ENCODE measurements at places on chromosomes 2 and 18.

DNA sequence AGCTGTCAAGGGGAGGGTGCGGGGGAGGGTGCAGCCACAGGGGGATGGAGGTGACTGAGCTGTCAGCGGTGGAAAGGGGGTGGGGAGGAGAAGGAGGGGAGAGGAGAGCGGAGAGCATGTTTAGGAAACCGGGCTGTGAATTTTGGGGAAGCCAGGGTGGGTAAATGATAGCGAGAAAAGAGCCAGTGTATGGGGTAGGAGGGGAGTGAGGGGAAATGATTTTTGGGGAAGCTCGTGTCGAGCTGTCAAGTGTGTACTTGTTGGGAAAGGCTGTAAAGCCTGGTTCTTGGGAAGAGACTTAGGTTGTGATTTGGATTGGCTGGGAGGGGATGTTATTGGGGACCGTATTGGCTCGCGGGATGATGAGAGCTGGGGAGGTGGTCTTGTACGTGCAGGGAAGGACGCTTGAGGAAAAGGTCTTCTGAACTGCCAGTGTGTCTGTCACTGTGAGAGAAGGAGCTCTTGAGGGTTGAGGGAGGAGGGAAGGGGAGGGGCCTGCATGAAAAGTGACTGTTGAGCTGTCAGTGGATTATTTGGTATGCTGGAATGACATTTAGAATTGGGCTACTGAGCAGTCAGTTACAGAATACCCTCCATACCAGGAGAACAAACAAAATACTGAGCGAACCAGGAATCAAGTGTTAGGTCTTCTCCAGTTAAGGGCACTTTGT is 1.0 kb downstream of the UBR3 start:
- peak; percentile 78 for DNase-seq

DNA sequence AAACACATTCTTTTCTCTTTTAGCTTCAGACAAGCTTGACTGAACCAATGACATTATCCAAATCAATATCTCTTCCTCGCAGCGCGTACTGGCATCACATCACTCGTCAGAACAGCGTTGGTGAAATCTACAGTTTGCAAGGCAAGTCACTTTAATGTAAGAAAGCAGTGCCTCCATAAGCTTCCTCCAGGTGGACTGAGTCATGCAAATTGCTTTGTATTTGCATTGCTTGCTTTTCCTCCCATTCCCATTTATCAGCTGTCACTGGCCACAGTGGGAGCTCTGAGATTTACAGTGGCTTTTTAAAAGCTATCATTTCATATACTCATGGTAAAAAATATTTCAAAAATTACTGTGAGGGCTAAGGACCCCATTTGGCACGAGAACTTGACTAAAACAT is 189.9 kb downstream of the CD226 start:
- DNase-seq, result peak; percentile 59

GRCh38 chr2:235541016-235541415 is 47.2 kb downstream of the AGAP1 start:
- DNase-seq, result no peak

- DNase-seq, result no peak
These were observed 174.4 kb downstream of the RPIA start for GRCh38 chr2:88865801-88866371.

GRCh38 chr2:85433511-85434089 is 15.1 kb downstream of the SH2D6 start:
- peak; percentile 94 for DNase-seq

DNA sequence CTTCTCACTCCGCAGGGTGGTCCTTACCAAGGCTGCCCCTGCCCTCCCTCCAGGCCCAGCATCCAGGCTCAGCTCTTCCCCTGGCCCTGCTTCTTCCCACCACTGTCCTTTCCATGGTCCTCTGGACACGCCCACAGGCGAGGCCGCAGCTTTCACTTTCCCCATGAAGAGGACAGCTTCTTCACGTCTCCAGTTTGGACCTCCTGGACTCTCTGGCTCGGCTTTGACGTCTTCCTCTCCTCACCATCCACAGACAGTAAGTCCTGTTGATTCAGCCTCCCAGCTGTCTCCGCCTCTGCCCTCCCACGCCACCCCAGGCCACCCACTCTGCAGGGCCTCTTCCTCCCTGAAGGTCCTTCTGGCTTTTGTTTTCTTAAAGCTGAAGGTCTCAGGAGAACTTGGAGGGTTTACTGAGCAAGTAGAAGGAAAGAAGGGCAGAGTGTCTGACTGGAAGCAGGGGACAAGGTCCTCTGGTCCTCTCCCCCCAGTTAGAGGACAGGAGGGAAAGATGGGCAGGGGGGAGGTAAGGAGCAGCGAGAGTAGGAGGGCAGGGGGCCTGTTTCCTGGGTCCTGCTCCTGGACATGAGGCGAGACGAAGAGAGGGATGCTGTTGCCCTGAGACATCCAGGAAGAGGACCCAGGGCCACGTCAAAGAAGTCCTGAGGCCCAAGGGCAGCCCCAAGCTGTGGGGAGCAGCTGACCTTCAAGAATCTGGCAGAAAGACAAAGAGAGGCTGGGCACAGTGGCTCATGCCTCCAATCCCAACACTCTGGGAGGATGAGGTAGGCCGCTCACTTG is 24.7 kb upstream of the NMUR1 start:
- no peak for DNase-seq

GRCh38 chr2:7559791-7560190 is 642.6 kb downstream of the RNF144A start:
- DNase-seq, result no peak

- DNase-seq, result no peak
These were observed 71.2 kb downstream of the MAP4K4 start for GRCh38 chr2:101768556-101769220.

GRCh38 chr2:98948956-98949739 is 13.1 kb upstream of the CRACDL start:
- no peak for DNase-seq

GRCh38 chr18:70453058-70453775 is 164.4 kb downstream of the SOCS6 start:
- DNase-seq, result no peak

DNA sequence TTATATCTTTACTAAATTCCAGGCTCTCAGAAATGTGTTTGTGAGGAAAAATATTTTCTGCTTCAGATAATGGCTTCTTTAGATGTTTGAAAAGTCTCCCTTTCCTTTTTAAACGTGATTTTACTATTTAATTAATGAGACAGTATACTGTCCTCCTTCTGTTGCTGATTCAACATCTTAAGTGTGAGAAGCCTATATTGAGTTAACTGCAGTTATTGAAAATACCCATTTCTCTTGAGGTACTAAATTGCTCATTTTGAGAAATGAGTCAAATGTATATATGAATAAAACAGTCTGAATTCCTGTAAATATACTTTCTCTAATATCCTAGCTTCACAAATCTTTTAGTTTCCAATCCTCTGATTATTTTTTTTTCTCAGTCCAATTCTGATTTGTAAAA is 470.2 kb downstream of the PTPRM start:
- DNase-seq, result no peak

DNA sequence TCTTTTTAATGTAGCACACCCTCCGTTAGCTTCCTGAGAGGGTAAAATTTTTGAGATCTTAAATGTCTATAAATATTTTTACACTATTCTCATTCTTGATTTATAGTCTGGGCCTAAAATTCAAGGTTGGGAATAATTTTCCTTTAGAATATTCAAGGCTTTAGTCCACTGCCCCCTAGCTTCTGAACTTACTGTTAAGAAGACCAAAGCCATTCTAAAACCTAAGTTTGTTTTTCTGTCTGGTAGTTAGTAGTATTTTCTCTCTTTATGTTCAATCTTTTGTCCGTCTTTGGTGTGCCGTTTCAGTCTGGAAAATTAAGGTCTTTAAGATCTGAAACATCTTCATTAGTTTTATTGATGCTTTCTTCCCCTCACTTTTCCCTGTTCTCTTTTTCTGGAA is 14.5 kb downstream of the OSBPL6 start:
- DNase-seq, result no peak

DNA sequence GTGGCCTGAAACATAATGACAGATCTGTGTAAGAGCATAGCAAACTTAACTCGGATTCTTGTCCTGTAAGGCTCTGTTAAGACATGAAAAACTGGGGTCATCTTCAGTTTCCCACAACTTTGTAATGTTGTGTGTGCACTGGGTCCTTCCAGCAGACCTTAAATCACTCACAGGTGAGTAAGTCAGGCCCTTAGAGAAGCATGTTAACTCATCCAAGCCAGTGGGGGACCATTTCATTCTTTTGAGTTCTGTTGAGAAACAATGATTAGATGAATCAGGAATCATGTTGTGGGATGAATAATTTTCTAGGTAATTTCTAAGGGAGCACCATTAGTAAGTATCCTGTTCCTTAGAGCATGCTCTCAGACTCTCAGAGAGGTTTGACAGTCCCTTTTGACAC is 167.1 kb downstream of the ESCO1 start:
- DNase-seq, result no peak

GRCh38 chr2:204933735-204934374 is 388.6 kb downstream of the PARD3B start:
- no peak for DNase-seq

DNA sequence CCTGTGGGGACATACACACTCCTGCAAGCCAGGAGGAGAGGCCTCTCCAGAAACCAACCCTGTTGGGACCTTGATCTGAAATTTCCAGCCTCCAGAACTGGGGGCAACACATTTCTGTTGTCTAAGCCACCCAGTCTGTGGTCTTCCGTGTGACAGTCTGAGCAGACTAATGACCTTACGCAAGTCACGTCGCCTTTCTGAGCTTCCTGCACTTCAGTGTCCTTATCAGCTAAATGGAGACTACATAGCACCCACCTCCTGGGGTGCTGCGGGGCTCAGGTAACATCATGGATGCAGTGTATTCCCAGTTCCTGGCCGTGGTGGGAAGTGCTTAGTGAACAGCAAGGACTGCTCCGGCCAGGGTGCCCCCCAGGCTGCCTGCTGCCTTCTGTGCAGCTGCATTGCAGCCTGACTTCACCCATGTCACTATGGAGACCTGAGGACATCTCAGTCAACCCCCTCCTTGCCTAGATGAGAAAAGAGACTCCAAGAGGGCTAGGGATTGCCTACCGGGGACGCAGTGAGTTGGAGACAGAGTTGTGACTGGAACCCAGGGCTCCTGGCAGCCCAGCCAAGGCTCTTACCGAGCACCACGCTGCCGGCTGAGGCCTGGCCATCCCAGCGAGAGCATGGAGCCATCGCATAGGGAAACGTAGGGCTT is 61.2 kb upstream of the FZD5 start:
- no peak for DNase-seq

GRCh38 chr2:19686439-19686838 is 215.3 kb downstream of the TTC32 start:
- DNase-seq, result no peak

DNA sequence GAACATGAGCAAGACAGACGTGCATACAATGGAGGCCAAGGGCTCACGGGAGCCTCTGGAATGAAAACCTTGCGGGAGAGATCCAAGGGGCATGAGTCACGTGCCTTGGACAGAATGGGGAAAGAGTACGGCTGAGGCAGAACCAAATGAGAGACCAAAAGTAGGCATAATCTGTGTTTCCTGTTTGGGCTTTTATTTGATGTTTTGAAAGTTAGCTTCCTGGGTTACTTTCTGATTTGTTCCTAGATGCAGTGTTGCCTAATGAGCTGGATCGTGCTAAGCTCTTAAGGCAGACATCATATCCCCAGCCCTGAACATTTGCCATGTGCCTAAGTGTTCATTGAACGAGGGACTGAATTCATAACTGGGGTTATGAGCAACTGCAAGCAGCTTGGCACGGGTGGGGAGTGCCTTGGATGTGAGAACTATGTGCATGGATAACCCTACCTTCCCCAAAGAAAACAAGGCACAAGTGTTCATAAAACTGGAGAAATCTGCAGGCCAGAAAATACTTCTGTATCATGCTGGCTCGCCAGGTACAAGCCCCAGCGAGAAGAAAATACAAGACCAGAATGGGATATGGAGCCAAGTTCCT is 60.3 kb upstream of the RPL31 start:
- no peak for DNase-seq

DNA sequence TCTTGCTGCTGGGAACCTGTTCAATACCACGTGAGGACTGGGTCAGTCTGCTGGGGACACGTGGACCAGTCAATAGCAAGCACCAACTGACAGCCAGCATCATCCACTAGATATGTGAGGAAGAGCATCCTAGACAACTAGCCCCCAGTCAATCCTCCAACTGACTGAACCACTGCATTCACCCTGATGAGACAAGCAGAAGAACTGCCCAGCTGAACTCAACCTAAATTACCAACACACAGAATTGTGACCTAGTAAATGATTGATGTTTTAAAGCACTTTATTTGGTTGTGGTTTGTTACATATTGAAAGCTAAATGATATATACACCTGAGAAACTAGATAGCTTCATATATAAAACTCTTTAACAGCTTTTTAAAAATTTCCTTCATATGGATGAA is 15.7 kb downstream of the IRS1 start:
- DNase-seq, result no peak

DNA sequence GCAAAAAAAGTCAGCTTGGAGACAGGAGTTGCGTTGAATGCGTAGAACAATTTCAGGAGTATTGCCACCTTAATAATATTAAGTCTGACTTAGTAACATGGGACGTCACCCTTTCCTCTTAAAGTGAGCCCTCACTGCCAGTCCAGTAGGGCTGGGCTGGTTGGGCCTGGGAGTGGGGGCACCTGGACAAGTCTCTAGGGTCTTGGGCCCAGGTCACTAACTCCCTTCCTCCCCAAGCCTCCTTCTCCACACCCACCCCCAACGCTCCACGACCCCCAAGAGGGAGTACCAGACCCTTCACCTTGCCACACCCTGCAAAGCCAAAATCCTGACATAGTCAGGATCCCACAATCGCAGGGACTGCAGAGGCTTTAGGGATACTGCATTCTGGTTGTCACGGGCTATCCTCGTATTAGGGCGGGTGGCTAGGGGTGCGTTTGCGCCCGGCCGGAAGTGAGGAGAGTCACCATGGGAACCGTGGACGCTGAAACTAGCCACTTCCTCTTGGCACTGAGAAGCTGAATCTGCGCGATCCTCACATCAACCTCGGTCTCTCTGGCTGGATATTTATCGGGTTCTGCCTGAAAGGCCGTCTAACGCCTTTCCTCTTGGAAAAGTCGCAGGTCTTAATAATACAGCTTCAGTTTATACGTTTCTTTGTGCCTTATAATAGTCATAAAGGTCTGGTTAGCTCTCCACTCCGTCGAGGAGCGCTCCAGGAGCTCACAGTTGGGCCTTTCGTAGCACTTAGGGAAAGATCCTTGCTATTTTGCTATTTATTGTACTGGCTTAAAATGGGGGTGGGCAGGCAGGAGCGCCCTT is 10.3 kb upstream of the CXXC1 start:
- DNase-seq, result peak; percentile 63

DNA sequence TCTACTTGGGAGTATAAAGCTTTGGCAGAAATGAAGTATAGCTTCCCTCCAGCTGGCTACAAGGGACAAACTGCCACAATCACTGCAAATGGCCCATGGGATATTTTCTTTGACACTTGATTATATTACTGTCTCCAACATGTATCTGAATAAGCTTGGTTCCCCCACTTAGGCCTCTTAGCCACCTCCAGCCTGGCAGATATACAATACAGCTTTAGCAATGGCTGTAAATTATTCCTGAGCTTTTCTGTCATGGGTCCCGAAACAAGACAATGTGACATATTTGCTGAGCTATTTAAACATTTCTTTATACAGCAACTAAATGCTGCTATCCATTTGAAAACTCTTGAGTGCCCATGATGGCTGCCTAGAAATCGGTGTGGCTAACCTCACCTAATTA is 406.2 kb downstream of the SUCLG1 start:
- no peak for DNase-seq

GRCh38 chr2:234955091-234955591 is 3.3 kb downstream of the SH3BP4 start:
- no peak for DNase-seq

Measured in putamen (tissue), 1 donor.